Activated naive CD8-positive, alpha-beta T cell treated with anti-CD3 and anti-CD28 coated beads, Interleukin-2, amount 10 ng/mL, durations not matched to agents 7 days and 5 days (primary cell): ENCODE measurements at places on chromosomes 5 and 9. TPM values are rescaled to one million over a fixed set of nuclear protein-coding genes. Genes with fewer than 3 reads are reported as not detected.

PCDHGC5 gene
- total RNA-seq: not detected

GADD45G gene
- 10.1 TPM for total RNA-seq

GRCh38 chr5:2280318-2280717, 397.6 kb upstream of the IRX4 start:
- no peak overlapping the region for H3K27ac ChIP-seq
- no peaks in the 10 kb centered on the region for H3K4me1 ChIP-seq
- H3K36me3 ChIP-seq: no peaks in the 10 kb centered on the region
- no peak overlapping the region for H3K4me3 ChIP-seq

GRCh38 chr9:73916016-73916673, 581.0 kb upstream of the RORB start:
- no peaks in the 10 kb centered on the region for H3K4me1 ChIP-seq
- no peak for DNase-seq
- no peaks in the 10 kb centered on the region for H3K27me3 ChIP-seq
- no peaks in the 10 kb centered on the region for H3K36me3 ChIP-seq

DNA sequence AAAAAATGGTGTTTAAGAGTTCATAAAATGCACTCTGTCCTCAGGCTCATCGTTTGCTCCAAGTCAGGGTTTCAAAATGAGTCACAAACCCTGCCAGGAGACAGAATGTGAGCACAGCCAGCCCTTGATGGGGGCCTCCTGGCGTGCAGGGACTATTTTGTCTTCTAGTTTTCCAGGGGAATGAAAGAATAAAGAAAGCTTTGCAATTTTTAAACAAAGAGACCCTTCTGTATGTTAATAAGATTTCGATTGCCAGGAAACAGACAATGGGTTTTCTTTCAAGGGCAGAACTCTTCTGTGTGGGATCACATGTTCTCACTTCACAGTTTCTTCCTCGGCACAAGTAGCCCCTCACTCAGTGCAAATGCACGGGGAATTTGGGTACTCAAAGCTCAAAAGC, 121.4 kb upstream of the C6 start:
- no peaks in the 10 kb centered on the region for H3K27me3 ChIP-seq
- no peak overlapping the region for H3K27ac ChIP-seq
- no peaks in the 10 kb centered on the region for H3K36me3 ChIP-seq
- no peak for DNase-seq
- H3K4me3 ChIP-seq: no peak overlapping the region
- H3K4me1 ChIP-seq: no peaks in the 10 kb centered on the region
